AML-193 (cell line): ENCODE measurements at places on chromosomes 6 and 20.
A peak's percentile ranks its signal among the peaks of the same experiment; 100 is the strongest.

DNA sequence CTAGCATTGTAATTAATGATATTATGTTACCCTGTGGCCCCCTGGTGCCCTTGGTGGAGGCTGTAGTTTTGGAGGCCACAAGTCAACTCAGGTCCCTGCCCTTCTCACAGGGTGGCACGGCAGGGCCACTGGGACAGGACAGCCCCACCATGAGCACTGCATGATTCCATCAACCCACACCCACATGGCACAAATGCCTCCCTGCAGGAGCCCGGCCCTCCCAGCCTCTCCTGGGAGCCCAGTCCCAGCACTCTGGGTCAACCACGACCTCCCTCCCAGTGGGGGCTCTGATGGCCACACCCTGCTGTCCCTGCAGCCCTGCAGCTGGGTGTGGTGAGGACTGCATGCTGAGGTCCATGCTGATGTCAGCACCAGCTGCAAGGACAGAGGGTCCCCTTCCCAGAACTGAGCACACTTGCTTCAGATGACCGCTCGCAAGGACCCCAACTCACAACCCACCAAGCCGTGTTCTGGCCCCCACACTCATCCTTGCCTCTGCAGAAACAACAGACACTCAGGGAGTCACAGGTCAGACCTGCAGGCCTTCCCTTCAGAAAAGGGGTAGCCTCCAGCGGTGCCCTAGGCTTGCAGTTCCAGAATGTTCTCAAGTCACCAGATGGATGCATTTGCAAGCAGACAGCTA lies 15.7 kb upstream of the CST7 start:
- DNase-seq = no peak

DNA sequence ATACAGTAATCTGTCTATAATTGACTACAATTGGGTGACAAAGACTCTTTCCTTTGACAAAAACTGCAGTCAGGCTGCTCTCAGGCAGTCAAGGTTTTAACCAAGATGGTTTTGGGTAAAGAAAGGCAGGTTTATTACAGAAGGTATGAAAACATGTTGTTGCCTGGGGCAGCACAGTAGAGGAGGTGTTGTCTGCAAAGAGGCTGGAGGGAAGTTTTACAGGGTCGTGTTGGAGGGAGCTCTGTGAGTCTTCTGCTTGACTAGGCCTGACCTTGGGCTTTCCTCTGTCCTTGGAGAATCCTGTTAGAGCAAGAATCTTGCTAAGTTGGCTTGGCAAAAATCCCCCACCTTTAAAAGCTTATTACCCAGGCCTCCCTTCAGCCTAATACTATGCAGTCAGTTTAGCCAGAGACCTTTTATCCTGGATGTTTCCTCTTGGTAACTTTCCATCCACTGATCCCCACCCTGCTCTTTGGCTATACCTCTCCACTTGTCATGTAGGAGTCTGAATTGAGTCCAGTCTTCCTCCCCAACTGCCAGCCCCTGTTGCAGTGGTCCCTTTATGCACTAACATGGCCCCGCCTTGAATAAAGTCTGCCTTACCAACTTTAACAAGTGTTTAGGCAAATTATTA lies 143.0 kb upstream of the SLC22A16 start:
- no peak for DNase-seq

GRCh38 chr20:33944914-33945313 lies 48.8 kb upstream of the RALY start:
- DNase-seq = no peak

DNA sequence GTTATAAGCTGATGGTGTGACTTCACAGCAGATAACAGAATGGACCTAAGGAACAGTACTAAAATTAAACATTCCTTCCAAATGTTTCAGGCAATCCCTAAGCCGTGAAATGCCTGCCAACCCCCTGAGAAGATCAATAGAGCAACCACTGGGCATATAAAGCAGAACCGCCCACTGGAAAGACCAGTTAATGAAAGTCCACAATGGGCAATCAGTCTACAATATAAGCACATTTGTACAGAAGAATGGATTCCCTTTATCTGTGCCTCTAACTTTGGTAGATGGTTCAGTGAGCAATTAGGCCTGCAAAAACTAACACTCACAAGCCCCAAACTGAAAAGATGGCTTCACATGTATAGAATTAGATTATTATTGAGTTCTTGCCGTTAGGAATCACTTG lies 286.6 kb downstream of the UBE3D start:
- no peak for DNase-seq

GRCh38 chr20:49610691-49611538 lies 43.0 kb upstream of the PTGIS start:
- peak; percentile 59 for DNase-seq

DNA sequence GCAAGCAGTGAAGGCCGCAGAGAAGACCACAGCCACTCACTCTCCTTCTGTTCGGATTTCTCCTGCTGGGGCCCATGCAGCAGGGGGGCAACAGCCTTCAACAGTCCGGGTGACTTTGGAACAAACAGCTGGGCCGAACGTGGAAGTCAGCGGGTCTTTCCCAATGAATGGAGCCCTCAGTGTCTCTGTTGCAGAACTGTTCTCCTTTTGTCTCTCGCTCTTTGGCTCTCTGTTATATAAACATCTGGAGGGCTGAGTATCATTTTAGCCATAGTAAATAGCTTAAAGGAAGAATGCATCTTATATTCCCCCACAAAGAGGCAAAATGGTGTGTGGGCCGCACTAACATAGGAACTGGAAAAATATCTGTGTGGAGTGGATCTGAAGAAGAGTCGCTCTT lies 136.7 kb upstream of the RALGAPA2 start:
- DNase-seq = no peak

GRCh38 chr6:42118162-42119001 lies 24.0 kb downstream of the C6orf132 start:
- no peak for DNase-seq

DNA sequence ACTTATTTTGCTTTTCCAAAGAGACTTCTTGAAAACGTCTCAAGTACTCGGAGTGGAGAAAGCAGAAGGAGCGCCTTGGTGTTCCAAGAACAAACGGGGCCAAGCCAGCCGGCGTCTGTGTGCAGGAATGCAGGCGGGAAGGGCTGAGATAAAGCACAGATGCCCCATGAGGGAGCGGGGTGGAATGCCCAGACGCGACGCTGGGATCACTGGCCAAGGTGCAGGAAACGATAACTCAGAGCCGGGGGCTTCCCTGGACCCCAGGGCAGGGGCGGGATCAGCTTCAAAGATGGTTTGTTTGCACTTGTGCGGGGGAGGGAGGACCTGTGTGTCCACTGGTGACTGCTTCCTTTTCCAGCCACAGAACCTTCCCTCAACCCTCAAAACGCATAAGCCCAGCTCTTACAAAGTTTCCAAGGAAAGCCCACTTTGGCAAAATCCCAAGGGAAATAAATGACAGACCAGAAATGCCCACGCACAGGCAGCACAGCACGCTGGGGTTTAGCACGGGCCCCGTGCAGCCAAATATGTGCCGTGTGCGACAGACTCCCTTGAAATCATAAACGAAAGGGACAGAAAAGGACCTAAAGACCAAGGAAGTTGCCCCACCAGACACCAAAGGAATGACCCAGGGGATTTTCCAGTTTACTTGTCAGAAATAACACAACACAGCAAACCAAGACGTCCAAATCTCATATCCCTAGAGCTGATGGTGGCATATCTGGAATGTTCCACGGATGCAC lies 113.9 kb downstream of the NFATC2 start:
- DNase-seq = no peak

- DNase-seq = peak; percentile 89
Observed at GRCh38 chr6:29723262-29723665, at the start of gene HLA-F. Gene HLA-F (plus strand): TSS chr6:29723434. CDS start chr6:29723464, 30 bp downstream.

GRCh38 chr6:114200891-114201290 lies 141.9 kb downstream of the HS3ST5 start:
- no peak for DNase-seq

DNA sequence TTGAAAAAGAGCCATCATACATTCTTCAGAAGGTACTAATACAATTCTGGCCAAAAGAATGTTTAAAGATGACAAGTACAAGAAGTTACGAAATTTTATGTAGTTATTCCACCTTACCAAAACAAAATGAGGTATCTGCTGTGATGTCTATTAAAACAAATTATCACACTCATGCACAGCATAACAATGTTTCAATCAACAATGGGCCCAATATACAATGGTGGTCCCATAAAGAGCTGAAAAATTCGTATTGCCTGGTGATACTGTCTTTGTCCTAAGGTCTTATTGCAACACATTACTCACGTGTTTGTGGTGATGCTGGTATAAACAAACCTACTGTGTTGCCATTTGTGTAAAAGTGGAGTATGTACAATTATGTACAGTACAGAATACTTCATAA lies 3.6 kb upstream of the NUP153 start:
- DNase-seq = no peak

- DNase-seq = no peak
Observed at GRCh38 chr6:141244366-141244765, 888.4 kb upstream of the GJE1 start.

- DNase-seq = no peak
Observed at GRCh38 chr6:41578217-41579087, 32.3 kb downstream of the FOXP4 start.

- peak; percentile 10 for DNase-seq
Observed at GRCh38 chr6:159829526-159829925, 29.4 kb downstream of the PNLDC1 start.

DNA sequence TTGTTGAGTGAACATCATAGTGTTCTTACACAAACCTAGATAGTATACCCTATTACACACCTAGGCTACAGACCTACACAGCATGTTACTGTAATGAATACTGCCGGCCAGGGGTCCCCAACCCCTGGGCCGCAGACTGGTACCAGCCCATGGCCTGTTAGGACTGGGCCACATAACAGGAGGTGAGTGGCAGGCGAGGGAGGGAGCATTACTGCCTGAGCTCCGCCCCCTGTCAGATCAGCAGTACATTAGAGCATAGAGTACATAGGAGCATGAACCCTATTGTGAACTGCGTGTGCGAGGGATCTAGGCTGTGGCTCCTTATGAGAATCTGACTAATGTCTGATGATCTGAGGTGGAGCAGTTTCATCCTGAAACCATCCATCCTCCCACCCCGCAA lies 126.3 kb downstream of the PRND start:
- no peak for DNase-seq

DNA sequence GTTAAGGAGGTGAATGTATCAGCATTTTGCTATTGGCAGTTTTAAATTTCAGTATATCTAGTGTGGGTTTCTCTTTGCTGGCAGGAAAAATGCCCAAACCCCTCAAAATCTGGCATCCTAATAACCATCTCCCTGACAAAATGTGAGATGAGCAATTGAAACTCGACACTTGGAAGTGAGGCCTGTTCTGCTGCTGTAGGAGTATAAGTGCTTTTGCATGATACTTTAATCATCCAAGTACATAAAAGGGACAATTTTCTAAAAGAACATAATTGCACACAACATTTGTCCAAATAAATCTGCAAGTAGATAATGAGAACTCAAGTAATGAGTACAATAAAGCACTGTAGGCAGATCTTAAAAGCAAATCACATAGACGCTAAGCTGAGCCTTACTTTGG lies 36.5 kb downstream of the LAMP5 start:
- no peak for DNase-seq

- DNase-seq = no peak
Observed at GRCh38 chr6:34044945-34045595, 100.8 kb downstream of the GRM4 start.

DNA sequence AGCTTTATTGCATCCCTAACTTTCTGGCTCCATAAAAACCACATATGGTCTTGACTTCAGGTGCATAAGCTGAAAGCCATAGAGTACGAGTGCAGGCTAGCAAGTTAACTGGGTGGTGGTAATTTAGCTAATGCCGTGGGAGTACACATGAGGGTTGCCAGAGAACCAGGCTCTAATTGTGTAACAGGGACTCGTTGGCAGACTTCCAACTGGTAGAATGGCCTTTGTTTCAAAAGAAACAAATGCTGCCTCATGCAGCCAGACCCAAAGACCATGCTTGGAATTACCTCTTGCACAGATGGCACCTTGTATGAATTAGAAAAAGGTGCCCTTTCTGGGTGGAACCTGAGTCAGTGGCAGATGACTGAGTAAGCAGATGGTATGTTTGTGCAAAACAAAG lies 73.2 kb downstream of the LY86 start:
- peak; percentile 97 for DNase-seq

GRCh38 chr6:6683969-6684833 lies 95.7 kb downstream of the LY86 start:
- DNase-seq = no peak

GRCh38 chr6:167412506-167412905 lies 87.6 kb downstream of the TTLL2 start:
- no peak for DNase-seq

GRCh38 chr6:136134268-136134667 lies 115.8 kb downstream of the MTFR2 start:
- no peak for DNase-seq

- no peak for DNase-seq
Observed at GRCh38 chr20:49471397-49471796, 11.1 kb downstream of the KCNB1 start.

GRCh38 chr6:158960026-158960425 lies 40.0 kb downstream of the RSPH3 start:
- DNase-seq = no peak

DNA sequence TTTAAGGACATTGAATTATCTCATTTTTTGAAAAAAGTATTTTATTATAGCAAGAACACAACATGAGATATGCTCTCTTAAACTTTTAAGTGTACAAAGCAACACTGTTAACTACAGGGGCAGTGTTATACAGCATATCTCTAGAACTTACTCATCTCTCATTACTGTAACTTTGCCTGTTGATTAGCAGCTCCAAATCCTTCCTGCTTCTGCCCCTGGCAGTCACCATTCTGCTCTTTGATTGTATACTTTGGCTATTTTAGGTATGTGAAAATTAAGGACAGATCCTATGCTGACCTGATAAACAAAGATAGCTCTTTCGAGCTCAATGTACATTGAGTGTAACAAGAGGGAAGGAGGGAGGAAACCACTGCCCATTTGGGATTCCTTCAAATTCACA lies 1349.8 kb upstream of the GJE1 start:
- no peak for DNase-seq

GRCh38 chr6:2942914-2943563 lies 28.3 kb downstream of the SERPINB6 start:
- DNase-seq = peak; percentile 37

- no peak for DNase-seq
Observed at GRCh38 chr20:20783450-20783849, 71.0 kb upstream of the RALGAPA2 start.

DNA sequence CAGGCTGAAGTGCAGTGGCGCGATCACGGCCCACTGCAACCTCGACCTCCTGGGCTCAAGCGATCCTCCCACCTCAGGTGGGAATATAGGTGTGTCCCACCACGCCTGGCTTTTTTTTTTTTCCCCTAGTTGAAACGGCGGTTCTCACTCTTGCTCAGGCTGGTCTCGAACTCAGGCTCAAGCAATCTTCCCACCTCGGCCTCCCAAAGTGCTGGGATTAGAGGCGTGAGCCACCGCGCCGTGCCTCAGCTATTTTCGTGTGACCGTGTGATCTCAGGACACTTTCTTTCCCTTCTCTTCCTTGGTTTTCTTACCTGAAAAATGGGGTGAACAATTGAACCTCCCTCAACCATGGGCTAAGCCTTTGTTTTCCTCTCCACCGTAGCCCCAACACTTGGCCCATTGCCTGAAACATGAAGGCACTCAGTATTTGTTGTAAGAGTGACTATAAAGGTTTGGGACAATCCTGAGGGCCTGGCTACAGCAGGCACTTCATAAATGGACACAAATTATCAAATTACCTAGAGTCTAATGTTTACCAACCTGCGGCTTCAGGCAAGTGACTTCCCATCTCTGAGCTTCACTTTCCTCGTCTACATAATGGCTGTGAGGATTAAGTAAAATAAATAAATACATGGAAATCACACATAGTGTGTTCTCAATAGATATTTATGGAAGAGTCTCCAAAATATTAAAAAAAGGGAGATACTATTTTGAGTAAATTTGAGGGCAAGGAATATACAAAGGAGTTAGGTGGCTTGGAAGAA lies 31.4 kb upstream of the ID1 start:
- DNase-seq = no peak

- peak; percentile 2 for DNase-seq
Observed at GRCh38 chr20:63183422-63184146, 32.3 kb downstream of the YTHDF1 start.
